ENCODE measurements at places on chromosomes 5 and 9.

DNA sequence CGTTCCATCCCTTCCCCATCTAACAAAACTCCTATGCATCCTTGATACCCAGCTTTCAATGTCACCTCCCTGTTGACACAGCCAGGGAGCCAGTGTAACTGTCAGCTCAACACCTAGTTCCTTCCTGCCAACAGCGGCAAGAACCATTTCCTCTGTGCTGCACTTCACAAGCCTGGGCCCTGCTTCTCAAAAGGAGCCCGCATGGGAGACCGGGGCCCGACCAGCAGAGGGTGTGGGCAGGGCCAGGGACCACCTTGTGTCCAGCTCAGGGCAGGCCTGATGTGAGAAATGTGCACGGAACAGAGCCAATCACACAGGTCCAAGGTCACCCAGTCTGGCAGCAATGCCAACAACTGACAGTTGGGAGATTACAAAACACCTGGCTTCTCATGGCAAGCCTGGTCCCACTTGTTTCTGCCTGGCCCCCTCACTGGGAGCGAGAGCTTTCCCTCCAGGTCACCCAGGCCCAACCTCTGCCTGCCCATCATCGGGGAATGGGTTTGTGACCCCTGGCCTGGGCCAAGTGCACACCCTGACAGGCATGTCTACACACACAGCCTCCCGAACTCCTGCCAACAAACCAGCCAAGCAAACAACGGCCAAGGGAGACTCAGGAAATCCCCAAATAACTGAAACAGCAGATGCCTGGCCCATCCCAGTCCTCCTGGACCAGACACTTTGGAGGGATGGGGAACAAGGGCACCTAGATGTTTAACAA, 3.1 kb downstream of the RNF44 start:
- H3K36me3 ChIP-seq = peaks cover 3% of the 10 kb centered on the region
- peak; percentile 24 for DNase-seq
- H3K4me1 ChIP-seq = peaks cover 51% of the 10 kb centered on the region
- H3K4me3 ChIP-seq = peak overlapping the region; percentile 97

DNA sequence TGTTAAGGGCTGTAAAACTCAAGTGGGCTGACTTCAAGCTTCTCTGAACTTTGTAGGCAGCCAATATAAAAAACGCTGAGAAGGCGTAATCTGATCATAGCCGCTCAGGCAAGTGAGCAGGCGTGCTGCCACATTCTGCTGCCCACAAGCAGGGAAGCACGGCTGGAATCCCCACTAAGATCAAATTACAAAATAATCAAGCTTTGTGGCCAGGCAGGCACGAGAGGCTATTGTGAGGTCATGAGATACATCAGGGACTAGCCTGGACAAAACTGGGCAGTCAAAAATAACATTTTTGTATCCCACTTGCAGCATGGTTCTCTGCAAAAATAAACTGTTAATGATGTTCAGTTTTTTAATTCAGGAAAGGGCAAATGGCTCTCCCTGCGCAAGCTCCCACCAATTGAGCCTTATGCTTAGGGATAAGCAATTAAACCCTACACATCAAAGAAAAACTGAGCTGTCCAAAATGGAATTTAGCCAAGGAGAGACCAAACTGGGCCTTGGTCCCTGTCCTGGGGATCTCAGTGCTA, 64.0 kb downstream of the POU5F2 start:
- DNase-seq = no peak
- no peak overlapping the region for H3K4me3 ChIP-seq
- H3K4me1 ChIP-seq = no peaks in the 10 kb centered on the region
- no peaks in the 10 kb centered on the region for H3K36me3 ChIP-seq
- H3K27me3 ChIP-seq = no peaks in the 10 kb centered on the region

GRCh38 chr5:66363097-66363496, 219.0 kb downstream of the SREK1 start:
- no peaks in the 10 kb centered on the region for H3K36me3 ChIP-seq
- H3K27ac ChIP-seq = no peak overlapping the region
- no peak for DNase-seq
- peaks cover 50% of the 10 kb centered on the region for H3K27me3 ChIP-seq

GRCh38 chr9:136925414-136926153, 19.0 kb downstream of the FBXW5 start:
- H3K4me3 ChIP-seq = no peak overlapping the region
- H3K36me3 ChIP-seq = peaks cover 2% of the 10 kb centered on the region
- no peak overlapping the region for H3K27ac ChIP-seq
- DNase-seq = no peak
- peaks cover 11% of the 10 kb centered on the region for H3K4me1 ChIP-seq
- no peaks in the 10 kb centered on the region for H3K27me3 ChIP-seq

DNA sequence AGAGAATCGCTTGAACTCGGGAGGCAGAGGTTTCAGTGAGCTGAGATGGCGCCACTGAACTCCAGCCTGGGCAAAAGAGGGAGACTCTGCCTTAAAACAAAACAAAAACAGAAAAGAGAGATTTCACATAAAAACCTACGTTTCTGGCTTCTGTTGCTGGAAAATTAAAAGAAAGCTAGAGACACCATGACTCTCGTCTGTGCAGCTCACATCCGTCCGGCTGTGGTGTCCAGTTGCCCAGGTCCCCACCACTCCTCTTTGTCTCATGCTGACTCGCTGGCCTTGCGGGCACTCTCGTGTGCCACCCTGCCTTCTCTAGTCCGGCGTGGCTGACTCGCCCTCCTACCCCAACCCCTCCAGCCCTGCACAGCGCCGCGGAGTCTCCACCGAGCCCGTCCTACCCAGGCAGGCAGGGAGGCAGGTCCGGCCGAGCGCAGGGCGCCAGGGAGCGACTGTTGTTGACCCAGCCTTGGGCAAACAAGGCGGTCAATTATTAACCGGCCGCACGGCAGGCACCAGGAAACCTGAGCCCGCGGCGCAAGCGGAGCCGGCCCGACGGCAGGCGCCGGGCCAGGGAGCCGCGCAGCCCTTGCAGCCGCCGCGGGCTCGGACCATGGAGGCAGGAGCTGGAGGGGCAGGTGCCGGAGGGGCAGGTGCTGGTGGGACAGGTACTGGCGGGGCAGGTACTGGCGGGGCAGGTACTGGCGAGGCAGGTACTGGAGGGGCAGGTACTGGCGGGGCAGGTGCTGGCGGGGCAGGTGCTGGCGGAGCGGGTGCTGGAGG, at the start of gene PRRT1B:
PRRT1B (plus strand) TSS at position 521 of the 783 bp plus-strand sequence; CDS start at position 614, 93 bp downstream.
- DNase-seq = no peak
- peaks cover 9% of the 10 kb centered on the region for H3K36me3 ChIP-seq
- H3K27me3 ChIP-seq = peaks cover 33% of the 10 kb centered on the region
- H3K4me1 ChIP-seq = peaks cover 9% of the 10 kb centered on the region
- H3K27ac ChIP-seq = no peak within 1 kb of the TSS

GRCh38 chr9:13755551-13755950, 476.1 kb upstream of the MPDZ start:
- no peak overlapping the region for H3K27ac ChIP-seq
- no peaks in the 10 kb centered on the region for H3K27me3 ChIP-seq
- H3K36me3 ChIP-seq = no peaks in the 10 kb centered on the region
- H3K4me3 ChIP-seq = no peak overlapping the region

- no peak overlapping the region for H3K4me3 ChIP-seq
- no peaks in the 10 kb centered on the region for H3K4me1 ChIP-seq
- H3K27ac ChIP-seq = no peak overlapping the region
- H3K27me3 ChIP-seq = no peaks in the 10 kb centered on the region
Measured at GRCh38 chr5:116554764-116555163, 19.9 kb downstream of the SEMA6A start.

DNA sequence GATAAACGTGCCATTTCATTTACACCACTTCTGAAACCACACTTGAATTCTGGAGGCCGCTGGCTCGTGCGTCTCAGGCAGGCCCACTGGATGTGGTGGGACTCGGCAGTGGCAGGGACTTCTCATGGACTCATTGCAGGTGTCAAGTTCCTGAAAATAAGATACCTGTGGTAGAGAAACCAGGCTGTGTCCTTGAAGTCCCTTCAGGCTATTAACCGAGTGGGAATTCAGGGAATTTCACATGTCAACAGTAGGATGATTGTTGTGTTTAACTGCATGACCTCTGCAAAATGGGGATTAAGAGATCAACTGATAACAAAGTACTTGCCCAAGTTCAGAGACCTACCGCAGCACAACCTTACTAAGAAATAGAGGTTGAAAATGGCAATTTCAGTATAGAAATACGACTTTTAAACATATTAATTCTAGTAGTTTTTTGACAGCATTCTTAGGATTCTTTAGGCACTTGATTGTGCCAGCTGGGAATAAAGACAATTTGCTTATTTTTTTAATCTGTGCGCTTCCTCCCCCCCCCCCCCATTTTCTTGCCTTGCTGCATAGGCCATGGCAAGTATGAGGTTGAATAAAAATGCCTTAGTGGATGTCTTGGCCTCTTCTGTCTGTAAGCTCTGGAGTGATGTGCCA, 26.8 kb downstream of the TRIP13 start:
- H3K4me1 ChIP-seq = peaks cover 5% of the 10 kb centered on the region
- H3K27ac ChIP-seq = no peak overlapping the region
- peaks cover 10% of the 10 kb centered on the region for H3K27me3 ChIP-seq
- no peaks in the 10 kb centered on the region for H3K36me3 ChIP-seq
- no peak for DNase-seq
- H3K4me3 ChIP-seq = no peak overlapping the region

- DNase-seq = no peak
- no peaks in the 10 kb centered on the region for H3K4me1 ChIP-seq
- no peak overlapping the region for H3K27ac ChIP-seq
- H3K4me3 ChIP-seq = no peak overlapping the region
- no peaks in the 10 kb centered on the region for H3K36me3 ChIP-seq
Measured at GRCh38 chr5:130335117-130335516, 430.9 kb downstream of the CHSY3 start.

- no peak overlapping the region for H3K4me3 ChIP-seq
- H3K4me1 ChIP-seq = peaks cover 17% of the 10 kb centered on the region
- peaks cover 7% of the 10 kb centered on the region for H3K36me3 ChIP-seq
- no peak for DNase-seq
Measured at GRCh38 chr5:96790961-96791504, 16.7 kb downstream of the ERAP1 start.

GRCh38 chr5:172896465-172896864, 62.4 kb downstream of the ERGIC1 start:
- no peaks in the 10 kb centered on the region for H3K27me3 ChIP-seq
- DNase-seq = no peak
- H3K27ac ChIP-seq = peak overlapping the region; percentile 87
- peaks cover 10% of the 10 kb centered on the region for H3K4me1 ChIP-seq
- H3K4me3 ChIP-seq = no peak overlapping the region

- DNase-seq = peak; percentile 43
- peaks cover 4% of the 10 kb centered on the region for H3K27me3 ChIP-seq
- H3K36me3 ChIP-seq = peaks cover 2% of the 10 kb centered on the region
- peaks cover 49% of the 10 kb centered on the region for H3K4me1 ChIP-seq
- peak overlapping the region; percentile 92 for H3K4me3 ChIP-seq
Measured at GRCh38 chr5:181189363-181189961, 15.5 kb downstream of the TRIM7 start.

GRCh38 chr5:132394667-132395259, 25.3 kb downstream of the SLC22A5 start:
- H3K4me3 ChIP-seq = peak overlapping the region; percentile 36
- no peaks in the 10 kb centered on the region for H3K27me3 ChIP-seq
- no peak for DNase-seq
- H3K27ac ChIP-seq = peak overlapping the region; percentile 87
- H3K36me3 ChIP-seq = peaks cover 3% of the 10 kb centered on the region
- peaks cover 81% of the 10 kb centered on the region for H3K4me1 ChIP-seq

DNA sequence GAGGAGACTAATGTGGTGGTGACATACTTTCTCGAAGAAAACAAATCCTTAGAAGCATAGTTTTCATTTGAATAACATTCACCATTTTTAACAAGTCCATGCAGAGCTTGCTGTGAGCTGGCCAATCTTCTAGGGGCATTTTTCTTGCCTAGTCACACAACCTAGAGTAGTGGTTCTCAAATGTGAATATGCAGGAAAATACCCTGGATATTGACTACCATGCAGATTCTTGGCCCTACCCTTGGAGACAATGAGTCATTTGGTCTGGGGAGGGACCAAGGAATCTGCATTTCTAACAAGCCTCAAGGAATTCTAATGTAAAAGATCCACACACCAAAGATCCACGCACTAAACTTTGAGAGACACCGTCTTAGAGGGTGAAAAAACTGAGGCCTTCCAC, 23.5 kb downstream of the GDNF start:
- no peak for DNase-seq
- H3K4me1 ChIP-seq = no peaks in the 10 kb centered on the region
- no peaks in the 10 kb centered on the region for H3K36me3 ChIP-seq
- peaks cover 43% of the 10 kb centered on the region for H3K27me3 ChIP-seq
- H3K27ac ChIP-seq = no peak overlapping the region

DNA sequence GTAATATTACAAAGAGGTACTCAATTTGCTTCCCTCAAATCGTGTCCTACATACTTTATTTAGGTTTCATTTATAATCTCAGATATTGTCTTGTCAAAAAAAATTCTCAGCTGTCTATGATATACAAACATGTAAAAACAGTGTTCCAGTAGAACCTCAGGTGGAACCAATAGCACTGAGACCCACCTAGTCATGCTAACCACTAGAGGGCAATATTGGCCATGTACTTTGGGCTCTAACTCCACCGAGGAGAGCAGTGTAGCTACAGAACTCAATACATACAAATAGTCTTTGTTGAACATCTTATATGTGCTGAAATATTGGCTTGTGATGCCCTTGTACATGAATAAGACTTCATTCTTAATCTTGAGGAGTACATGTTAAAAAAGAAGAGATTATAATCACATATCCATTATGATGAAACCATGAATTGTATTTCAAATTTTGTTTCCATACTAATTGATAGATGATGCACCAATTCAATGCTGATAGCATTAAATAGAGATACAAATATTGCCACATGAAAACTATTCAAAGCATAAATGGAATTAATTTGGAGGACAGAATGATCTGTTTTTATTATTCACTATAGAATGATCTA, 71.2 kb upstream of the CNTLN start:
- no peak overlapping the region for H3K27ac ChIP-seq
- no peaks in the 10 kb centered on the region for H3K27me3 ChIP-seq
- H3K4me1 ChIP-seq = no peaks in the 10 kb centered on the region
- no peaks in the 10 kb centered on the region for H3K36me3 ChIP-seq

- H3K36me3 ChIP-seq = no peaks in the 10 kb centered on the region
- H3K27ac ChIP-seq = peak overlapping the region; percentile 100
- peak overlapping the region; percentile 89 for H3K4me3 ChIP-seq
- H3K27me3 ChIP-seq = no peaks in the 10 kb centered on the region
- H3K4me1 ChIP-seq = peaks cover 61% of the 10 kb centered on the region
Measured at GRCh38 chr5:76547891-76548524, 75.2 kb downstream of the F2RL2 start.

DNA sequence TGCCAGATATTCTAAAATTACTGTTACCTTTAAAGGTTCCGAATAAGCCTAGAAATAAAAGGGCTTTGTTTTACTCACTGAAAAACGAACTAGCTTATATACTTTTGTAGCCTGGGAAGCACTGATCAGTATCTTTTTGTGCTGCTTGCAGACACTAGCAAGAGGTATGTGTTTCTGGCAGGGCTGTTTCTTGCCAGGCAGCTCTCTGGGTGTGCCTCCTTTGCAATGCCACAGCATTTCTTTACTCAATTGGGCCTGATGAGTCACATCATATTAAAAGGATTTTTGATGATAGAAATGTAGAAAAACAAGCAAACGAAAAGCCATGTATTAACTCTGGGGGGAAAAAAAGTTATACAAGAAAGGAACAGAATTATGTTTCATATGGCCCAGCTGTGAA, 35.6 kb downstream of the CD180 start:
- no peaks in the 10 kb centered on the region for H3K27me3 ChIP-seq
- no peak for DNase-seq
- peak overlapping the region; percentile 83 for H3K4me3 ChIP-seq

GRCh38 chr9:128422783-128423150, 2.1 kb downstream of the CERCAM start:
- H3K36me3 ChIP-seq = no peaks in the 10 kb centered on the region
- DNase-seq = no peak
- peaks cover 19% of the 10 kb centered on the region for H3K27me3 ChIP-seq
- peaks cover 10% of the 10 kb centered on the region for H3K4me1 ChIP-seq
- no peak overlapping the region for H3K27ac ChIP-seq
- H3K4me3 ChIP-seq = peak overlapping the region; percentile 75

Data from T-helper 17 cell (primary cell).